ENCODE measurements at places on chromosomes 11 and 22.

GRCh38 chr11:120133216-120134105, 4.5 kb downstream of the TRIM29 start:
- no peak for DNase-seq

GRCh38 chr22:17359501-17359900, 9.8 kb upstream of the CECR2 start:
- DNase-seq, result no peak

DNA sequence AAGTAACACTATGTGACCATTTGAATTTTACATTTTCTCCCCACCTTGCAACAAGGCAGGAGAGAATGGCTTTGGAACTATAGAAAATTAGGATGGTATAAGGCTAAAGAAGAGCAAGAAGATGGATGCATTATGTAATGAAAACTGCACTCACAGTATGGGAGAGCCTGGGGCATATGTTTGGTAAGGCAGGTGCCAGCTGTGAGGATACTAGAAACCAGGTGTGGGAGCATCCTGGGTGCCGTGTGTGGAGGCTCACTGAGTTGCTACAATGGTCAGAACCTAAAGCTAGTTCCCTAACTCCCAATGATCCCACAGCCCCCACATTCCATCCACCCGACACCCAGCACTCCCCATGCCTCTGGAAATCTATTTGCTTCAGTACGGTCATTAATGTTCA, 42.9 kb downstream of the UBASH3B start:
- DNase-seq, result no peak

DNA sequence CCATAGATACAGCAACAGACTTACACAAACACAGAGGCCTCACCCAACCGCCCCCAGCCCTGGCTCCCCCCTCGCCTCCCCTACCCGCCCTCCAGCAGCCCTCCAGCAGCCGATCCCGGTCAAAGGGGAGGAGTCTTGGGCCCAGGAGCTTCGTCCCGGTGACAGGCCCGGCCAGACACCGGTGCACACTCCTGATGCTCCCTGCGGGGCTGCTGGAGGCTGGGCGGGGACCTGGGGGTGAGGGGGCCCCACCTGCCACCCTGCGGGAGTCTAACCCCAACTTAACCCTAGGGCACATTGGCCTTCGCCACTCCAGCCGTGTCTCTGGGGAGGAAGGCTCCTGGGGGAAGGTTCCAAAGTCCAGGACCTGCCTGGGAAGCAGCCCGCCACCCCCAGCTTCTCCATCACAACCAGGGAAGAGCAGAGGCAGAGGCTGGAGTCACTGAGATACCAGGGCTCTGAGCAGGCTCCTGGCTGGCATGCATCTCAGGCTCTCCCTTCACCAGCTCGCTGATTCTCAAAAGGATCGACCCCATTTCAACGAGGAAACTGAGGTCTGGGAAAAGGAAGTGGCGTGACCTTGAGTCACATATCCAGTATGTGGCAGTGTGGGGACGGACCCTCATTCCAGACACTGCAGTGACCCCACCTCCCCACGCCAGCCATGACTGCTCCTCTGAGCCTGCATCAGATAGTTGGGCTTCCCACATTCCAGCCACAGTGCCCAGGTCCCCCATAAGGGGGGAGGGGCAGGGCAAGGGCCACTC, 14.4 kb downstream of the BCL9L start:
- DNase-seq, result no peak

- no peak for DNase-seq
Measured at GRCh38 chr11:23551706-23552105, 691.4 kb upstream of the CCDC179 start.

- DNase-seq, result no peak
Measured at GRCh38 chr22:22406445-22407027, 102.0 kb downstream of the ZNF280B start.

DNA sequence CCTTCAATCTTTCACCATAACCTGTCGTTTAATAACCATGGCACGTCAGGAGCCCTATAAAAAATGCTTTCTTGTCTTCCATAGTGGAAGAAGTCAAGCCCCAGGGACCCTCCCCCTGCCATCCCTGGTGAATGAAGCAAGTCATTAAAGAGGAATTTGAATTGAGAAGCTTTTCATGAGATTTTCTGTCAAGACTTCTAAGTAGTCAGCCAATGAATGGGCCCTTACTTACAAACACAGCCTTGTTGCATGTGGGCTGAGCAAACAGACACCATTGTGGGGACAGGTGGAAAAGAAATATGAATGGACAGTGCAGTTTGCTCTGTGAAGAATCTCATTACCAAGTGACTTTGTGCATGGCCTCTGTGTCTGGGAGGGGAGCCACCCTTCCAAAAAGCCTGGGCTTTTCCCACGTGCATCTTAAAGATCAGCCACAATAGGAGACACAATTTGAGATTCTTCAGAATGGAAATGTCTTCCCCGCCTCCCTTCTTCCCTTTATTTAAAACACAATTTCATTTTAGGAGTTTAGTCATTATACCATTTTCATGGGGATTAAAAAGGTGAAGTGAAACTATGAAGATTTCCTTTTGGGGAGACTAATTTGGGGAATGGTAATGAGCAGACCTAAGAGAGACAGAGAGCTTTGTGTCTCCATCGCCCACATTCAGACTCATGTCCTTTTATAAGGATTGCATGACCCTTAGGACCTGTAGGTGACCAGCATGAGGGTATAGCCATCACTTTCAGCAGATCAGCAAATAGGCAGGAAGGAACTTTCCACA, 152.0 kb downstream of the LRRC4C start:
- no peak for DNase-seq

GRCh38 chr11:8624698-8625097, 30.7 kb upstream of the STK33 start:
- no peak for DNase-seq

DNA sequence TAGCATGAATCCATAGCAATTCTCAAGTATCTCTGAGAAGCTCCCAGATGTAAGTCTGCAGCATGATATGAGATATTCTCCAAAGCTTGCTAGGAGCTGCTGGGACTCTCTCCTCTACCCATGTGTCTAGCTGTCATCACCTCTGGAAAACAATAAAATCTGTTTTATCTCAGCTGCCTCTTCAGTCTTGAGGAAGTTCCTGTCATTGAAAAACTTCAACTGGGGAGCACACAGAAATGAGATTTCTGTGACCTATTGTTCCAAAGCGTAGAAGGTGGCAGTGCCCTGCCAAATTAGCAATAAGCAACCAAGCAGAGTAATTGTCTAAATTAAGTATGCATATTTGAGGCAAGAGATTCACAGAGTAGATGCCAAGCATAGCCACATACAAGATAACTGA, 1380.6 kb upstream of the RAG2 start:
- no peak for DNase-seq

DNA sequence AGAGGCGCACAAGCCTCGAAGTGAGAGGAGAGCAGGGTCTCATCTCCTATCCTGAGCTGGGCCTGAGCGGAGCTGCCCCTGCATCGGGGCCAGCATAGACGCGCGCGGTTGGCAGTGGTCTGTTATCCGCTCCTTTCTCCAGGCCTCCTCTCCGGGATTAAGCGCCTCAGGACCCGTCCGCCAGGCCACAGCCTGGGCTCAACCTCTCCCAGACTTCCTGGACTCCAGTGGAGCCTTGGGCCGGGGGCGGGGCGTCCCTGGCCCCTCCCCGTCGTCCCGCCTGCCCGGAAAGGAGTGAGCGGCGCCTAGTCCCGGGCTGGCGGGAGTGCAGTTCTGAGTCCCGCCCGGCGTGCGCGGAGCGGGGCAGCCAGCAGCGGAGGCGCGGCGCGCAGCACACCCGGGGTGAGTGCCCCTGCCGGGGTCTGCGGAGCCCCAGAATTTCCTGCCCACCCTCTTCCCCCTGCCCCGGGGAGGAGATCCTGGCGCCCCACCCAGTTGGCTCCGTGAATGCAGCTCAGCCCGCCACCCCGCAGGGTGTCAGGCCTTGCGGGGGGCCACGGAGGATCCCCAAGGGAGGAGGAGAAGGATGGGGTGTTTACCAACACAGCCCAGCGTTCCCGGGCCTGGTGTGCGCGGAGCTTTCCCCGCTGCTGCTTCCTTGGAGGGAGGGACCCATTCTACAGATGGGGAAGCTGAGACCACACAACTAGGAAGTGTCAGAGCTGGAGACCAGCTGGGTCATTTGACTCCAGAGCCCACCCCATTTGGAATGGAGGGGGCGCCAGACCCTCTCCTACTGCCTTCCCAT, at the start of gene TCIRG1:
TCIRG1 (plus strand) TSS at position 308 of the 808 bp plus-strand sequence. CDS start 2,247 bp downstream, outside the sequence.
- DNase-seq, result peak; percentile 43

DNA sequence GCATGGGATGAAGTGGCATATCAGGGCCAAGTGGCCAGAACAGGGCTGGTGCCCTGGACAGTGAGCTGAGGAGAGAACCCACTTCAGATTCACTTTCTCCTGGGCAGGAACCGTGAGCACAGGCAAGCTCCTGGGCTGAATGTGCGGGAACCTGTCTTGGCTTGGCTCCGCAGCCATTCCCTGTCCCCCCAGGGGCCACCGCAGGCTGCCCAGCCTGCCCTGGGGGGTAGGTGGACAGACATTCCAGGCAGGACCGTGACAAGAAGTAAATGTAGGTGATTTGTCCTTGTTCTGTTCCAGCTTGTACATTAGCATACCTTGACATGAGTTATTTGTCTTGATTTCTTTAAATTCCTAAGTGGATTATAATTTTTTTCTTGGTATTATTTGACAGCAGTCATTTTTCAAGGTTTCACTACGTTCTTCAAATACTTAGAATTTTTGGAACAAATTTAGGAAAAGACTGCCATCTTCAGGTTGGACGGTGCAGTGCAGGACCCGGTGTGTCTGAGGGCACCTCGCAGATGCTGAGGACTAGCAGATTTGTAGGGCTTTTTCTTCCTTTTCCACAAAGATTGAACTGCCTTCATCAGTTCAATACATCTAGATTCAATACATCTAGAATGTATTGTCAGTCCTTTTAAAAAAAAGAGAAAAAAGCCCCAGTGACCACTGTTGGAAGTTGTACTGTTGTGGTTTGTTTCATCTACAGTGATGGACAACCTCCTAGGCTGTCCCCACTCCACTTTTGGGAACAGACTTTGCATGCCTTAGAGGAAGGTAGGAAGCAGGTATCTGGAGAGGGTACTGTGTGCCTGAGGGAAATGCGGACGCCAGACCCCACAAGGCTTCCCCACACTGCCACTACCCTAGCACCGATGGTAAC, 115.1 kb upstream of the RASSF10 start:
- DNase-seq, result no peak

- no peak for DNase-seq
Measured at GRCh38 chr22:39537975-39538374, 5.4 kb upstream of the RPS19BP1 start.

GRCh38 chr11:112058103-112058502, 15.7 kb downstream of the PIH1D2 start:
- DNase-seq, result no peak

- DNase-seq, result no peak
Measured at GRCh38 chr22:32627091-32627490, 152.5 kb downstream of the FBXO7 start.

DNA sequence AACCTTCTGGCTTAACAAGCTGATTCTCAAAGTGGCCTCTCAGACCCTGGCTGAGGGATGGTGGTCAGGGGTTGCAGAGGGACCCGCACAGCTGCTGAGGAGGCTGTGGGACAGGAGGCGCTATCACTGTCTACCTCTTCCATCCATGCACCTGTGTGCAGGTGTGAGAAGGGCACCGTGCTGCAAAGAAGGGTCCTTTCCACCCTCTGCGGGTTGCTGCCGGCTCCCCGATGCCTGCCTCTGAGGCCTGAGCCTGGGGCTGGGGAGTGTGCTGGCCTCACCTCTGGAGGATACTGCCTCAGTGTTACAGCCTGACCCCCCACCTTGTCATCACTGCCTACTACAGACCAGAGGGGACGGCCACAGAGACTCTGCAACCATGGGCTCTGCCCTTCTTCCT, 66.1 kb upstream of the B3GAT1 start:
- DNase-seq, result no peak

DNA sequence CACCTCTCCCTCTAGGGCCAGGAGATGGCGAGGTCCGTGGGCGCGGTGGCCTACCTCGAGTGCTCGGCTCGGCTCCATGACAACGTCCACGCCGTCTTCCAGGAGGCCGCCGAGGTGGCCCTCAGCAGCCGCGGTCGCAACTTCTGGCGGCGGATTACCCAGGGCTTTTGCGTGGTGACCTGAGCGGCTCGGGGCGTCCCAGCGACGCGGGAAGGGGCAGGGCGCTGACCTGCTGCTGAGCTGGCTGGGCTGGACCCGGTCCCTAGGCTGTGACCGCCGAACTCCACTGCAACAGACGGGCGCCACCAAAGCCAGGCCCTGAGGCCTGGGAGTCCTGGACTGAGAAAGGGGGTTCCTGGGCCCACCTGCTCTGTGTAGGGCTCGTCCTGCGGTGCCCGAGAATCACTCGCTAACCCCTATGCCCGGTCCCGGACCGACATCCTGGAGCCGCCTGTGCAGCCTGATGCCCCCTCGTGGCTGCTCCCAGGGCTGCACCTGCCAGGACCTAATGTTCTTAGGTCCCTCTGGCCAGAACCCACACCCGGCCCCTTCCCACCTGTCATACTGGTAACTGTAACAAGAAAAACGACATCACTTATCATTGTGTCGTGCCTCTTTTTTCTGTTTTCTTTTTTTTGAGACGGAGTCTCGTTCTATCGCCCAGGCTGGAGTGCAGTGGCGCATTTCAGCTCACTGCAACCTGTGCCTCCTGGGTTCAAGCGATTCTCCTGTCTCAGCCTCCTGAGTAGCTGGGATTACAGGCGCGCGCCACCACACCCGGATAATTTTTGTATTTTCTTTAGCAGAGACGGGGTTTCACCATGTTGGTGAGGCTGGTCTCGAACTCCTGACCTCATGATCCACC, 15.0 kb downstream of the RHOD start:
- DNase-seq, result no peak
